ENCODE measurements at places on chromosomes 7 and 10.

GRCh38 chr7:17535776-17536175 is 237.3 kb downstream of the AHR start:
- DNase-seq, result no peak

- DNase-seq, result no peak
Measured at GRCh38 chr10:20858292-20859124, 38.6 kb downstream of the NEBL start.

DNA sequence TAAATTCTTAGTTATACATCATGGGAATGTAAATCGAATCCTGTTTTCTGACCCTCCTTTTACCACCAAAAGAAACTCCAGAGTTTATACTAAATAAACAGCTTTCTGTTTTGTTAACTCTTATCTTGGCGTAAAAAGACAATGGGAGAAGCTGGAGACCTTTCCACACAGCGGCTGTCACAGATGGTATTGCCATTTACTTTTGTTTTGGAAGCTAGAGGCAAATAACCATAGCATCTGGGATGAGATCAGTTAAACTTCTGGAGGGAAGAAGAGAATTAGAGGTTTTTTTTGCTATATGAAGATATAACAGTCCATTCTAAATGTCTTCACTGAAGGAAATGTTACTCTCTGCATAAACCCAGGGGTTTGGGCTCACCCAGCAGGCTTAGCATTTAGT is 258.9 kb downstream of the REEP3 start:
- no peak for DNase-seq

- DNase-seq, result no peak
Measured at GRCh38 chr7:137846549-137846826, 286 bp downstream of the DGKI start.

DNA sequence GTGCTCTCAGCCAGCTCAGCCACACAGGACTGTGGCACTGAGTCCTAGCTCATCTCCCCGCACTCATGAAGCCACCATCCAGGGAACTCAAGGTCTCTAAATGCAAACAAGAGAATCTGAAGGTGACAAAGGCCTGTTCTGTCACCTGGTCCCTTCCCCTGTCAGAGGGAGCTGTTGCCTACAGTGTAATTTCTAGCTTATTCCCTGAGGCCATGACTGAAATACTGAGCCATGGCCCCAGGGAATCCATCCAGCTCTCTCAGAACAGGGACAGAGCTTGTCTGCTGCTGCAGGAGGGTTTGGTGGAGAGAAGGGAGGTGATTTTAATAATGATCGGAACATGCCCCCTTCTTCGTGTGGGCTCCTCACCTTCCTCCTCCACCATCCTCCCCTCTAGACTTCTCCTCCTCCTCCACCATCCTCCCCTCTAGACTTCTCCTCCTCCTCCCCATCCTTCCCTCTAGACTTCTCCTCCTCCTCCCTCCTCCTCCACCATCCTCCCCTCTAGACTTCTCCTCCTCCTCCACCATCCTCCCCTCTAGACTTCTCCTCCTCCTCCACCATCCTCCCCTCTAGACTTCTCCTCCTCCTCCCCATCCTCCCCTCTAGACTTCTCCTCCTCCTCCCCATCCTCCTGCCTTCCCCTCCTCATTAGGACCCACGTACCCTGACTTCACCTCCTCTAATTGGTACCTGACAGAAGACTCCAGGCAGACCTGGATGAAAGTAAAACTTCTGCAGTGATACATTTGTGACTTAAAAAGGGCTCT is 338.0 kb upstream of the MKI67 start:
- no peak for DNase-seq

- no peak for DNase-seq
Measured at GRCh38 chr10:113957013-113957412, 86.7 kb upstream of the ADRB1 start.

All from NCI-H1048 (cell line).